CD8-positive, alpha-beta memory T cell (primary cell): ENCODE measurements at places on chromosomes 7 and 10.

DNA sequence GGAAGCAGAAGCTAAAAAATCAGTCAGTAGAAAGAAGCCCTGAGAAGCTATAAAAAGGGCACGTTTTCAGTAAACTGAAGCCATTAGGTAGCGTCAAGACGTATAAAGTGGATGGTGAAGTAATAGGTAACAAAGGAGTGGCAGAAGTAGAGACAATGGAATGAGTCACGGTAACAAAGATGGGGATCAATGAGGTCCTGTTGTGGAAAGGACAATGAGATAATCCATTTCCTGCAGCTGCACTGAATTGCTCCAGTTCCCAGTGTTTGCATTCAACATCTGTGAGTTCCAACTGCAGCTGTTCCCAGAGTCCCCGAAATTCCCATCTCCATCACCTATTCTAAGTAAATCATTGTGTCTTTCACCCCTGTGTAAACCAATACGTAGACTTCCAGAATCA is 4.8 kb upstream of the HYCC1 start:
- DNase-seq, result no peak
- no peak overlapping the region for H3K27ac ChIP-seq
- no peaks in the 10 kb centered on the region for H3K27me3 ChIP-seq
- no peak overlapping the region for H3K4me3 ChIP-seq

- DNase-seq, result no peak
- no peak overlapping the region for H3K4me3 ChIP-seq
- no peak overlapping the region for H3K27ac ChIP-seq
- H3K36me3 ChIP-seq, result no peaks in the 10 kb centered on the region
- no peaks in the 10 kb centered on the region for H3K4me1 ChIP-seq
Measured at GRCh38 chr10:83666762-83667161, 472.5 kb upstream of the GHITM start.

GRCh38 chr10:110758898-110759297 is 112.8 kb upstream of the PDCD4 start:
- H3K4me3 ChIP-seq, result no peak overlapping the region
- no peak for DNase-seq
- H3K4me1 ChIP-seq, result no peaks in the 10 kb centered on the region
- H3K27ac ChIP-seq, result no peak overlapping the region
- no peaks in the 10 kb centered on the region for H3K36me3 ChIP-seq
- peaks cover 4% of the 10 kb centered on the region for H3K27me3 ChIP-seq

DNA sequence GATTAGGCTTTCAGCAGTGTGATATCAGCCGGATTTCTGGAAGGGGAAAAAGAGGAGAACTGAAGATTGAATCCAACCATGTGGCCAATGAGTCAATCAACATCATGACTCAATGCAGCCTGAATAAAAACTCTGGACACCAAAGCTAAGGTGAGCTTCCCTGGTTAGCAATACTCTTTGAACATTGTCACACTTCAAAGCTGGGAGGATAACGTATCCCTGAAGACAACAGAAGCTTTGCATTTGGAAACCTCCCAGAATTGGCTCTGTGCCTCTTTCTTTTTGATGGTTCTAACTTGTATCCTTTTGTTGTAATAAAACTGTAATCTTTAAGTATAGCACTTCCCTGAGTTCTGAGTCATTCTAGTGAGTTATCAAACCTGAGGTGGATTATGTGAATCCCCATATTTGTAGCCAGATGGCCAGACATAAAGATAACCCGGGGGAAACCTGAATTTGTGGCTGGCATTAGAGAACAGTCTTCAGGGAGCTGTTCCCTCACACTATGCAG is 284.4 kb downstream of the IPMK start:
- no peak overlapping the region for H3K27ac ChIP-seq
- DNase-seq, result no peak
- no peaks in the 10 kb centered on the region for H3K36me3 ChIP-seq
- no peaks in the 10 kb centered on the region for H3K4me1 ChIP-seq

DNA sequence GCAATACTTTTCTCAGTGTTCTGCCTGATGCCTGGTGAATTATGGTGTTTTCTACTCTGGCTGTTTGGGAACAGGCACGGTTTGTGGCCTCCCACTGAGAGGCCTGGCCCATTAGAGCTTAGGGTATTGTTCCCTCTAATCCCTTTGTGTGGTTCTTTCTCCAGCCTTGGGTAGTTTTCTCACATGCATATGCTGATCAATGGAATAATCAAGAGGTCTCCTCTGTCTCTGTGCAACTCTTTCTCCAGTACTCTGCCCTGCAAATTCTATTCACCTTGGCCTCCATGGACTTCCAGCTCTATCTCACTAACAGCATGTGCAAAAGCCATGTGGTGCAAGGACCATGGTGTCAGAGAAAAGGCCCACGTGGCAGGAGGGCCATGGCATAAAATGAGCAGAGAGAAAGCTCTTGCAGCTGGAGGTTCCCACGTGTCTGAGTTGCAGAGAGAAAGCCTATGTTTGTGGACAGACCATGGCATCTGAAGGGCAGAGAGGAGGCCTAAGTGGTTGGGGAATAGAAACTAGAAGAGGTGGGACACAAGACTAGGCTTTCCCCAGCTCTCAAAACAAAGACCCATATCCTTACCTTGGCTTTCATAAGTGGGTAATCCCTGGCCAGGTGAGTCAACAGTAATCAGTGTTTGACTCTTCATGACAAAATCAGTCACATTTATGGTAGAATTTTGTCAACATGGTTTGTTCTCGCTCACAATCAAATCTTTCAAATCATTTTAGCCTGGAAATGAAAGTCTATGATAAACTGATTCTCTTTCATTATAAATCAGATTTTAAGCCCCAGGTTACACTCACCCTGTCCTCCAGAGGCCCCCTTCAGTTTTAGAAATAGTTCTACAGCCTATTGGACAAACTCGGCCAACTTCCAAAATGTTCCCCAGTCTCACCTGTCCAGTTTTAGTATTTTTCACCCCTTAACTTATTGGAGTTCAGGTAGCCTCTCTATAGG is 17.3 kb downstream of the OPALIN start:
- H3K27me3 ChIP-seq, result no peaks in the 10 kb centered on the region
- H3K27ac ChIP-seq, result no peak overlapping the region

- H3K4me3 ChIP-seq, result peak overlapping the region; percentile 46
- no peak overlapping the region for H3K27ac ChIP-seq
- peaks cover 5% of the 10 kb centered on the region for H3K4me1 ChIP-seq
- no peaks in the 10 kb centered on the region for H3K27me3 ChIP-seq
- no peaks in the 10 kb centered on the region for H3K36me3 ChIP-seq
- no peak for DNase-seq
Measured at GRCh38 chr7:142434666-142435167, 176.9 kb upstream of the PRSS58 start.
